ENCODE measurements at places on chromosomes 3 and 15.

DNA sequence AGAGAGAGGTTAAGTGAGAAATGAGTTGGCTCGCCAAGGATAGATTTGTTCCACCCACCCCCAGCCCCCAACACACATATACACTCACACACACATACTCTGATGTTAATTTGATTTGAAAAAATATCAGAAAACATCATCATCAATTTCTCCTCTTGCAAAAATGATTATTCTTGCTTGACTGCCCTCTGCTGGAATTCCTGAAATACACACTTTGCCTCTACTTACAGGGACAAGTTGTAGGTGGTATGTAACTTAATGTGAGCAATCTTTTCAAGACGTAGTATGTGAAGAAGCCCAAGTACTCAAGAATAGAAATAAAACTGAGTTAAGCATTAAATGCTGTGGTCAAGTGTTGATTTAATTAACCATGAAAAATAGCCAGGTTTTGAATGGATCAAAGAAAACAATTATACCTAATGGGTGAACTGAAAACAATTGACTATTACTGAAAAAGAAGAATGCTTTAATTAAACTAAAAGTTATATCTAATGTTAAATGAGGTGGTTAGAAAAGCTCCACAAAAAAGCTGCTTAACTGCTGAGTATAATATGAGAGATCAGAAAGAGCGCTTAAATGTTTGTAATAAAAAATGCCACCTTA is 46.6 kb upstream of the MDFIC2 start:
- DNase-seq: peak; percentile 24

DNA sequence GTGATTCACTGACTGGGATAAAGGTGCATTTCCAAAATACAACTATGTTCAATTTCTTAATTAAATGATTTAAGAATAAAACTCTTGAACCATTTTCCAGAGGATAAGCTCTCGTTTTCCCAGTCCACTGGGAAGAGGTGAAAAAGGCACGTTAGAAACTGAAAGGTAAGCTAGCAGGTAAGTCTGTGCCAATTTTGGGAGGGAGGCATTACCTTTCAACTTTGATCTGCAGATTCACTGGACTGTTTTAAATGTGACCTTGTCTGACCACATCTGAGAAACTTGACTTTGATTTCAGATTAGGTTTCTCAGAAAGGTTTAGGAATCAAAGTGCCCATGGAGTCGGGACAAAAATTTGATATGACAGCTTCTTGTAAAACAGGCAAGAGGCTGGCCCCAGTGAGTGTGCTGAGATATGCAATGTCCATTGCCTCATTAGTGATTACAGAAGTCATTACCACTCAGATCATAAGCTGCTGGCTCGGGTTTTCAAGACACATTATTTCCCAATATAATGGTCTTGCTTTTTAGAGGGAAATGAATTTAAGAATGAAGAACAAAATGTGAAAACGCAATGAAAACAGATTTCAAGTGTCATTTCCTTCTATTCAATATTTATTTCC is 118.8 kb downstream of the ADAMTS9 start:
- DNase-seq: no peak

- no peak for DNase-seq
Observed at GRCh38 chr3:66432767-66433521, 67.9 kb downstream of the LRIG1 start.

- no peak for DNase-seq
Observed at GRCh38 chr15:64024172-64025050, 21.9 kb downstream of the DAPK2 start.

DNA sequence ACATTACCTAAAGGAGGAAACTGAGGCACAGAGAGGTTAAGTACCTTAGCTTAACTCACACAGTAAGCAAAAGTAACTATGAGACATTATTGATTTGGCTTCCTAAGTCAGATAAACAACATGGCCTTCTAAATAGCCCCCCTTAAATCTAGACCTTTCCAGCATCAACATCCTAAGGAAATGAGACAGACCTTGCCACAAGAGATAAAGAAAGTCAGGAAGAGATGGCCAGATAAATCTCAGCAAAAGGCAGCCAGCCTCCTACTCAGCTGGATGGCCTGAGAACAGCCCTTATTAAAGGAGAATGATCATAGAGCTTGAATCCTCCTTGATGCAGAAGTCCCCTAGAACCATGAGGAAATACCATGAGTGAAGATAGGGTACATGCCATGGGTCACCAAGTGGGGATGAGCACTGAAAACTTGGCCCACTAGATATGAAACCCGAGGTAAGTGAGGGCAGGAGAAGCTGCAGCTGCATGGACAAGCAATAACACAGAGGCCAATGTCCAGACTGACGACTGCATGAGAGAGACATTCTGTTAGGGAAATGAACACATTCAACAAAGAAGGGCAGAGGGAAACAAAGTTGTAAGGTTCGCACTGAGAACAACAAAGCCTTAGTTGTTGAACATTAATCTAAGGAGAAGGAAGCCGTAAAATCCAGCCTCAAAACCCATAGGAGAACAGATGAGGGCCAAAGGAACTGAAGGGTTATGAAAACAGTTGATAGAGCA is 69.6 kb downstream of the ZIC4 start:
- DNase-seq: no peak

DNA sequence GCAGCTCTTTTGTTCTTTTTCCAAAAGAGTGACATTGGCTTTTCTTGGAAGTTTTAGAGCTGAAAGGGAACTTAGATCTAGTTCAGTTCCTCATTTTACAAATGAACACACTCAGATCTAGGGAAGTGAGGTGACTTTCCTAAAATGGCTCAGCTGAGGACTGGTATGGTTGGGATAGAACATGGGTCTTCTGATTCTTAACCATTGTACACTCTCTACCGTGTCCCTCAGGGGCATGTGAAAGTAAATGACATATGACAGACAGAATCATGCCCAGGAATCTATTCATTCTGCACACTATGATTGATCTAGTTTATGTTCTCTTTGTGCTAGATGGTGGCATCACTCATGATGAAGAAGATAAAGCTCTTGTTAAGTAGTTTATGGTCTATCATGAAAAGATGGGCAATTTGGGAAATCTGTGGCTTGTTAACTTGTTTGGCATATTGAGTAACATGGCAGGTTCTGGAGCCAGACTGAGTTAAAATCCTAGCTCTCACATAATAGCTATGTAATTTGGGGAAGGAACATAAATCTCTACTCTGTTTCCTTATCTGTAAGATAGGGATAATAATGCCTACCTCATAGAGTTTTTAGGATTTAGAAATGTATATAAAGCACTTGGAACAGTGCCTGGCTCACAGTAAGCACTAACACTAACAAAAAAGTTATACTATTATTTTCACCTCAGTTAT is 30.9 kb downstream of the UBE2E1 start:
- no peak for DNase-seq

DNA sequence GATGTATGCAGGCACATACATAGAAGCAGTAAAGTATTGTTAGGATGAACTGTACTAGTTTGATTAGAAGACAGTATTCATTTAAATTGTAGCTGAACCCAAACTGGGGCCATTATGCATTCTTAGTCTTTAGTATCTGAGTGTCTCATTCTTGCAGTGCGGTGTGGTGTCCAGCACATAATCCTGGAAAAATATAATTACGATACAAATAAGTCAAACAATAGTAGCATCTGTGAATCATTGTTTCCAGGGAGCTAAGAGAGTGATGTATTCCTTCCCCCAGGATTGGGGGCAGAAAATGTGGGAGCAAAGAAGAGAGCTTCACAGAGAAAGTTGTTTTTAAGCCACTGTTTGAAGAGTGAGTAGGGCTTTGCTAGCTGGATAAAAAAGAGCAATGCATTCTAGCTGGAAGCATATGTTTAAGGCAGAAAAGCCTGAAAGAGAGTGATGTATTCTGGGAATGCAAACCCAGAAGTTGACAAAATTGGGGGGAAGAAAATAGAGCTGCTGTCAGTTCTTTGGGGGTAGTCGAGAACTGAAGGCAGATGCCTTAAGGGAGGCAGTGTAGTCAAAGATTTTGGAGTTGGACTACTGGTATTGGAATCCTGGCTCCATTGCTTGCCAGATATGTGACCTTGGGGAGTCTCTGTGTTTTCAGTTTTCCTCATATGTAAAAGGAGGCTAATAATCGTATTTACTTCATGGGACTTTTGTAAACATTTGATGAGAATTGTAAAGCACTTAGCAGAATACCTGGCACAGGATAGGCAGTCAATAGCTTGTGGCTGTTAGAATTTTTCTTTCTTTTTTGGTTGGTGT is 14.1 kb downstream of the SLMAP start:
- DNase-seq: no peak

GRCh38 chr15:48671103-48672022 is 25.9 kb upstream of the FBN1 start:
- no peak for DNase-seq

GRCh38 chr3:30162579-30162978 is 443.8 kb upstream of the TGFBR2 start:
- DNase-seq: no peak

DNA sequence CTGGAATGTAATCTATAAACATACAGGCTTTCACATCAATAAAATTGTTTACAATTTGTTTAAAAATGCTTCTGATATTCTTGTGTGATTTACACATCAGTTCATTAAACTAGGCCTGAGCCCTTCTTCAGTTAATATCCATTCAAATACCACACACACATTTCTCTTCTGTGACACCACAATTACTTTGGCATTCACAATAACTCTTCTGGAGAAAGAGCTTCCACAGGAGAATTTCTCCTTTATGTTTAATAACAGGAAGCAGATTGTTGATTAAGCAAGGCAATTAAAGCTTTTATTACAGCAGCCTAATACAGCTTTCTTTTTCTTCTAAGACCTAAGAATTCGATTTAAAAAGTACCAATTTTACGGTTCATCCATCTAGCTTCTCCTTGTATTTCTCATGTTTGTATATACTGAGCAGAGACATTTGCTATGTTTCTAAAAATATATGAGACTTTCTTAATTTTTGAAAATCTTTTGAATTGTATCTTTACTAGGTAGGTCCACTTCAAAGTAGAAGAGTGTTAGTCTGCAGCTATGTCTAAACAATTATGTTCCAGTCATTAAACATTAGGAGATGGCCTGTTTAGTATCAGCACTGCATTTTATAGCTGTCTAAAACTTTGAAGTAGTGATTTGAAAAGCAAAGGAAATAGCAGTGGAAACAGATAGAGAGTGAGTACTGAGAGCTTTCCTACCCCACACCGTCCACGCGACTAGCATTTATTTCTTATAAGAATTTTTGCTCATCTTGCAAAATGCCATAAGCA is 511.1 kb upstream of the UBE2E2 start:
- no peak for DNase-seq

DNA sequence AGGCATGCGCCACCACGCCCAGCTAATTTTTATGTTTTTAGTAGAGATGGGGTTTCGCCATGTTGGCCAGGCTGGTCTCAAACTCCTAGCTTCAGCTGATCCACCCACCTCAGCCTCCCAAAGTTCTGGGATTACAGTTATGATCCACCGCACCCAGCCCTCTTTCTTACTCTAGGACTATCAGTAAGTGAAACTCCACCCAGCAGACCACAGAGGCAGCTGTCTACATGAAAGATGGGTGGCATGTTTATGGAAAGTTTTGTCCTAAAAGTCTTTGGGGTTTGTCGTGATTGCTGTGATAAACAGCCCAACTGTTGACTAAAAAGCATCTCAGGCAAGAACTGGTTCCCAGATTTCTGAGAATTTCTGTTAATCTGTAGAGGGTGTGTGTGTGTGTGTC is 10.9 kb downstream of the ARL6IP5 start:
- peak; percentile 16 for DNase-seq

- DNase-seq: no peak
Observed at GRCh38 chr15:65287520-65287855, 805 bp upstream of the PARP16 start.

DNA sequence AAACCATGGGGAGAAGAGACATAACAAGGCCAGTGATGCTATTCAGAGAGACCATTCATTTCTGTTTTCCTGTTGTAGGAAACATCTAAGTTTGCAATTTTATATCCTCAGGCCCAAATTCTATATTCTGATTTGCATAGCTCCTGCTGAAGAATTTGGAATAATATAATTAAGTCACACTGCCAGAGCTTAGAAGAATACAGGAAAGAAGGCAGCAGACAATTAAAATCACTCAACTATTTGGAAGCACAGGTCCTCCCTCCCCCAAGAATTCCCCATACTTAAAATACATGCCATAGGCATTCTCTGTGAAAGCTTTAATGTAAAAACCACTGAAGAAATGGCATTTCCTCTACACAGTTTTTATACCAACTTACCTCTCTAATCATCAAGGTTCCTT is 66.9 kb upstream of the SLC2A2 start:
- no peak for DNase-seq

DNA sequence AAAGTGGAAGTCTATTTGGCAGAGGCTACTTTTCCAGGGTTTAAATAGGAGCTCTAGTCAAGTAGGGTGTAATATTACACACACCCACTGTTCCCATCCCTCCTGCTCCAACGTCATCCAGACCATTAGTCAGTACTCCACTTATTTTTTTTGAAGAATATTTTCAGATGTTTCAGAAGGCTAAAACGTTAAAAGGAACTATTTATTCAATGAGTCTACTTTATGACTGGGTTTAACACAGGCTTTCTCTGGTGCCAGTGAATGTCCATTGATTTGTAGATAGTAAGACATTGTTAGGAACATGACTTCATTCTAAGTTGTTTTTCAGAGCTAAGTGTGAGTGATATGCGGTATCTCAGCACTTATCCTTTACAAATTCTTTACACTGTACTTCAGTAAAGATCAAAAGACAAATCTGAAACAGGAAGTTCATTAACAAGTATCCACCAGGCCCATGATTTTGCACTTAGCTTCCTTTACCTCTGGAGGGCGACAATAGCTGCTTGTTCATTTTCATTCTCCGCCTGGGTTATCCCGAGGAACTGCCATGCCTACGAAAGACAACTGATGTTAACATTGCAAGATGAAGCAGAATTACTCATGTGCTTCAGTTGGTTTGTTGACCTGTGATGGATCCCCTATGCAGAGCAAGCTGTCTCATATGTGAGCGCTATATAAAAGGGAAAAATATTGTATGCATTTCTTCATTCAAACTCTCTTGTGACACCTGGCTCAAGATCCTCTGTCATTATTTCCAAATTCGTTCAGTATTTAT is 158.7 kb downstream of the USP13 start:
- DNase-seq: peak; percentile 70

GRCh38 chr3:84904212-84904611 is 54.6 kb upstream of the CADM2 start:
- no peak for DNase-seq

- DNase-seq: no peak
Observed at GRCh38 chr15:39501366-39502081, 79.4 kb upstream of the THBS1 start.

DNA sequence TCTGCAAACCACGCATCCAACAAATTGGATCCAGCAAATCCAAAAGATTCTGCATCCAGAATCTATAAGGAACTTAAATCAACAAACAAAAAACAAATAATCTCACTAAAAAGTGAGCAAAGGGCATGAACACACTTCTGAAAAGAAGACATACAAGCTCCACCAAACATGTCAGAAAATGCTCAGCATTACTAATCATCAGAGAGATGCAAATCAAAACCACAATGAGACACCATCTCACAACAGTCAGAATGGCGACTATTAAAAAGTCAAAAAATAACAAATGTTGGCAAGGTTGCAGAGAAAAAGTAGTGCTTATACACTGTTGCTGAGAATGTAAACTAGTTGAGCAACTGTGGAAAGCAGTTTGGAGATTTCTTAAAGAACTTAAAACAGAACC is 21.6 kb upstream of the SLC25A36 start:
- DNase-seq: no peak
